ENCODE measurements at places on chromosomes 1 and 21. TPM values are rescaled to one million over a fixed set of nuclear protein-coding genes. Genes with fewer than 3 reads are reported as not detected.

KRTAP19-3 gene
- total RNA-seq = not detected

- DNase-seq = no peak
Measured at GRCh38 chr1:241717975-241718374, 65.9 kb downstream of the WDR64 start.

DNA sequence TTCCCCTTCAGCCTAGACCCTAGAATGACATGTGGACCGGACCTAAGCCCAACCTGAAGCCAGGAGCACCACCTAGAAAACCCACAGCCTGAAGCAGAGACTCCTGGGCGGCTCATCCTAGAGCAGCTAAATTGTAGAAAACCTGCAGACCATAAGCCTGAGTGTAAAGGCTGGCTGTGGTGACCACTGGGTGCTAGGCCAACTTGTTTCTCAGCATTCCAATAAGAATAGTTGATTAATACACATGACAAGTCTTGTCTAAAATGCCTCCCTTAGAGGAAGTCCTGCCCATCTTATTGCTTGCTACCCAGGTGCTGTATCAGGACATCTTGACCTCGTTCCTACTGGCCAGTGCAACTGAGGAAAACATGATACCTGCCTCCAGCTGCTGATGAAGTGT is 23.3 kb upstream of the CASQ2 start:
- DNase-seq = no peak

- no peak for DNase-seq
Measured at GRCh38 chr21:44805226-44805625, 3.6 kb upstream of the UBE2G2 start.

CTSS gene
- total RNA-seq = 5.1 TPM
